ENCODE measurements at places on chromosomes 3 and 15. TPM values are rescaled to one million over a fixed set of nuclear protein-coding genes. Genes with fewer than 3 reads are reported as not detected.

- no peaks in the 10 kb centered on the region for H3K4me1 ChIP-seq
- no peak for DNase-seq
- H3K4me3 ChIP-seq = no peak overlapping the region
- H3K27ac ChIP-seq = no peak overlapping the region
- no peaks in the 10 kb centered on the region for H3K36me3 ChIP-seq
Observed at GRCh38 chr3:127373441-127374085, 85.7 kb upstream of the PRR20G start.

DNA sequence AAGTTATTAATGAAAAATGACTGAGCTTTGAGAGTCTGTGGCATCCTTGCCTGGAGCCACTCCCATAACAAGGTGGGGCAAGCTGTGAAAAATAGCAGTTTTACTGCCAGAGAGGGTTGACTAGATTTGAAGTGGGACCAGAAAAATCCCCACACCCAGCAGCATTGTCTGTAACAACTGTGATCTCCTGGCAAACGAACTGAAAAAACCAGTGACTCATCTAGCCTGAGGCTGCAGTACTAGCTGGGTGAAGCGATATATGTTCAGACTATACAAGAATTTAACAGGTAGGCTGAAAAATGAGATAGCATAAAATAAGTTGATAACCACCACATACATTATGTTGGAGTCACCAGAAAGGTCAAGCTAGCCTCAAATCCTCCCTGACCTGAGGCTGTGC lies 64.0 kb downstream of the DPH6 start:
- no peak for DNase-seq
- H3K4me3 ChIP-seq = no peak overlapping the region
- H3K4me1 ChIP-seq = no peaks in the 10 kb centered on the region
- no peaks in the 10 kb centered on the region for H3K36me3 ChIP-seq
- H3K27ac ChIP-seq = no peak overlapping the region
- H3K27me3 ChIP-seq = no peaks in the 10 kb centered on the region

The ULK3 gene
- total RNA-seq = 54.6 TPM

The SMAD6 gene
- 46.3 TPM for total RNA-seq

The KNG1 gene
- total RNA-seq = not detected

DNA sequence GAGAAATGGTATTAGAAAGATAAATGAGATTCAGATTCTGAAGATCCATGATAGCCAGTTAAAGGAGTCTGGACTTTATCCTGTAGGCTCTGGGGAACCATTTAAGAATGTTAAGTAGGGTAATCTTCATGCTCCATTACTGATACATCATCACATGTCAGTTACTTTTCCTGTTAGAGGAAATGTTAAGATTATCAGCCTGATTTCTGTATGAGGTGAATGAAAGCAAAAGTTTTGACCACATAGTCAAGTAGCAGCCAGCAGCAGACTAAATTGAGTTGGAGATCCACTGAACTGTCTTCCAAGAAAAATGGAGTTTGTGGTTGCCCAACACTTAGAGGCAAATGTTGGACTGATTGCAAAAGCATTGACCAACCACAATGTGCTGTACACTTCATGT lies 4.7 kb upstream of the COPB2 start:
- no peaks in the 10 kb centered on the region for H3K36me3 ChIP-seq
- H3K27ac ChIP-seq = no peak overlapping the region
- peaks cover 24% of the 10 kb centered on the region for H3K4me1 ChIP-seq

GRCh38 chr3:71949442-71949841 lies 164.5 kb upstream of the PROK2 start:
- DNase-seq = no peak
- H3K27ac ChIP-seq = no peak overlapping the region
- H3K4me1 ChIP-seq = no peaks in the 10 kb centered on the region
- H3K27me3 ChIP-seq = no peaks in the 10 kb centered on the region
- no peaks in the 10 kb centered on the region for H3K36me3 ChIP-seq

All from tibial nerve (tissue), 4 donors.